ENCODE measurements at places on chromosomes 16 and 17.

GRCh38 chr16:70579648-70580630 is 56.3 kb downstream of the SF3B3 start:
- no peak for DNase-seq

DNA sequence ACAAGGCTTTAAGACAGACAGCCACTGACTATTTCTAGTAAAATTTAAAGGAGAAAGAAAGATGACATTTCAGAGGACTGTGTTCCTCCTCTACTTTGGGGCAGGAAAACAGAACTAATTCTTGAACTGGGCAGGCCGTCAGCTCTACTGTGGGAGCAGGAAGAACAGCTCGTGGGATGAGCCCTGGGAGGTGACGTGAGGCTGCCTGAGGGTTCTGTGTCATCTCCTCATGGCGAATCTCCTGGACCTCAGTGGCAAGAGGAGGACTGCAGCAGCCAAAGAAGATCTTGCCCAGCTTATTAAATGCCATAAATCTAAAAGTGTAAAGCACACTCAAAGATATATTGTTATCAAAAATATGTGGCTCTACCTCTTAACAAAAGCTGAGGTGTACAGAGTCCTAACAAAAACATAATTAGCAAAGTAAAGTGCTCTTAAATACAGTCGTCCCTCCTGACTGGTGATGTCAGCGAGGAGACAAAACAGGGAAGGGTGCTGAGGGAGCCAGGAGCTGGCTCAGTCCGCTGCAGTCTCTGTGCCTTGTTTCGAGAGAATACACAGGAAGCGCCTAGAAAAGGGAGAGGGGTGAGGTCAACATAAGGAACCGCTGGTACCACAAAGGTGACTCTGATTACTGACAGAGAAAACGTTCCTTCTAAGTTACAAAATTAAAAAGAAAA is 58.0 kb downstream of the CREBBP start:
- no peak for DNase-seq

GRCh38 chr17:28042721-28043291 is 329 bp downstream of the NLK start:
- DNase-seq: no peak

DNA sequence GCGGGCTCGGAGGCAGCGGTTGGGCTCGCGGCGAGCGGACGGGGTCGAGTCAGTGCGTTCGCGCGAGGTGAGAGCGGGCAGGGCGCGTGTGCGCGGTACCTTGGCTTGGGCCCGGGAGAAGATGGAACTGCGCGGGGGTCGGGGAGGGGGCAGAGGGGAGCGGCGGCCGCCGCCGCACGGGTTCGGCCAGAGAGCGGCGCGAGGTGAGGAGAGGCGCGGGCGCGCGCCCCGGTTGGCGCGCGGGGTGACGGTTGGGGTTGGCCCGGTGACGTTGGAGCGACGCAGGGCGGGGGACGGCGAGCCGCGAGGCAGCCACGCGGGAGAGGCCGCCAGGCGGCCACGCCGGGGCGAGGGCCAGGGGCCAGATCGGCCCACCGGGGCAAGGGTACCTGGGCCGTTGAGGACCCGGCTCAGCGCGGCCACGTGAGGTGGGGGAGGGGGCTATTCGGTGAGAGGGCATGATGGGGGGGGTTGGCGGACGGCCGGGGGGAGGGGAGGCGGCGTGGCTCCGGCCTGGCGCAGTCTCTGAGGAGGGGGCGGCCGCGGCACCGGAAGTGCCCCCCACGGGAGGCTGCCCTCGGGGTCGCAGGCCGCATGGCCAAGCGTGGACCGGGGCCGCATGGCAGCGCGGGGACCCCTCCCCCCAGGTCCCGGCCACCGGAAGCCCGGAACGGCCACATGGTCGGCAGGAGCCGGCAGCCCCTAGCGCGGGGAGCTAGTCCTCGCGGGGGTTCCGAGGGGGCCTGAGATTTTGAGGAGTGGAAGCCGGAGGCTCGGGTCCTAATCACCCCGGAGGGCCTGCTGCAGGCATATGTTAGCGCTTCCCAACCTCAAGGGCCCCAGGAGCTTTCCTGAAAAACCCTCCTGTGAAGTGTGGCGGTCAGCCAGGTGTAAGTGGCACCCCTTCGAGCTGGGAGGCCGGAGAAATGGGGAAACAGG is 527 bp downstream of the EIF5A start:
- peak; percentile 23 for DNase-seq

DNA sequence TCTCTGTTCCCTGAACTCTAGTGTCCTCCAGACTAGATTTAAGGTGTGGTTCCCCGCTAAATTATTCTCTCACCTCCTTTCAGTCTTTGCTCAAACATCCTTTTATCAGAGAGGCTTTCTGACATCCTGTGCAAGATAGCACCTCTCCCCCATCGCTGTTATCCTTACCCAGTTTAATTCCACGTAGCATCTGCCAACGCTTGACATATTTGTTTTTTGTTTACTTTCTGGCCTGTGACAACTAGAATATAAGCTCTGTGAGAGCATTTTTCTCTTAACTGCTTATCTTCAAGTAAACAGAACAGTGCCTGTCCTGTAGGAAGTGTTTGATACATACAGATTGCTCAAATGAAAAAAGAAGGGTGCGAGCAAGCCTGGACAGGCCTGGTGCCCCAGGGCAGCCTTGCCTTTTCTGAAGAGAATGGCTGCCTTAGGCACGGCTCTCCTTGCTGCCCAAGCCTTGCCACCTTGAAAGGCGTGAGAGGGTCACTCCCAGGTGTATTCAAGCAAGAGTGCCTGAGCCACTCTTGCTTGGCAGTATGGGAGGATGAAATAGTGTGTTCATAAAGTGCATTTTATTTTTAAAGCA is 9.7 kb downstream of the DYNLL2 start:
- no peak for DNase-seq

- DNase-seq: peak; percentile 98
Observed at GRCh38 chr17:75784473-75785015, at the start of gene UNK. Gene UNK, plus strand, starts transcription at chr17:75784806. Its CDS starts 75 bp downstream, at chr17:75784881.

GRCh38 chr17:33521784-33522183 is 228.7 kb upstream of the ASIC2 start:
- no peak for DNase-seq

DNA sequence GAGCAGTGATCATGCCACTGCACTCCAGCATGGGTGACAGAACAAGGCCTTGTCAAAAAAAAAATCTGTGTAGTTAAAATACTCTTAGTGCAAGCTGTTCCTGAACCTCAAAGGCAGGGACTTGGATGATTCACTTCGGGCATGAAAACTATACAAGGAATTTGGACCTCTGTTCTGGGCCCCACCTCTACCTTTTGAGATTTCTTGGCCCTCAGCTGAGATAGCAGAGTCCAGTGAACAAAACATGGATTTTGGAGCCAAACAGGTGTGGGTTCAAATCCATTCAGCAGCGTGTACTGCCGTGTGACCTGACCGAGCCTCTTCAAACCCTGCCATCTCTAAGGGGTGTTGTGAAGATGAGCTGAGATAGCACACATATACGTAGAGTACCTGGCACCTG is 6.8 kb downstream of the SLC13A2 start:
- no peak for DNase-seq

DNA sequence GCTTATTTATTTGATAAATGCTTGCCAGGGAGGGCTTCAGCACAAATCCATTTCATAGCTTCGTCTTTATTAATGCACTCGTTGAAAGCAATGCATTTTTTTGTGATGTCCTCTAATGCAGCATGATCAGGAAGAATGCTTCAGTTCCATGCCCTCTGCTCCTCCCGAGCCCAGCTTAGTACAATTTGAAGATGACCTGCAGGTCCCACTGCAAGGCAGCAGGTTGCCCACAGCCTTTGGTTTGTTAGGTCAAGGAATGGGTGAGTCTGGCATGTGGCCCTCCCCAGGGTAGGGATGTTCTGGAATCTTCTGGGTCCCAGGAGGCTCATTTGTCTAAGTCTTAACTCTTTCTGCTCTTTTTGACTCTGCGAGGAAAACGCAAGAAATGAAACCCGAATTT is 49.4 kb upstream of the MARCHF10 start:
- no peak for DNase-seq

DNA sequence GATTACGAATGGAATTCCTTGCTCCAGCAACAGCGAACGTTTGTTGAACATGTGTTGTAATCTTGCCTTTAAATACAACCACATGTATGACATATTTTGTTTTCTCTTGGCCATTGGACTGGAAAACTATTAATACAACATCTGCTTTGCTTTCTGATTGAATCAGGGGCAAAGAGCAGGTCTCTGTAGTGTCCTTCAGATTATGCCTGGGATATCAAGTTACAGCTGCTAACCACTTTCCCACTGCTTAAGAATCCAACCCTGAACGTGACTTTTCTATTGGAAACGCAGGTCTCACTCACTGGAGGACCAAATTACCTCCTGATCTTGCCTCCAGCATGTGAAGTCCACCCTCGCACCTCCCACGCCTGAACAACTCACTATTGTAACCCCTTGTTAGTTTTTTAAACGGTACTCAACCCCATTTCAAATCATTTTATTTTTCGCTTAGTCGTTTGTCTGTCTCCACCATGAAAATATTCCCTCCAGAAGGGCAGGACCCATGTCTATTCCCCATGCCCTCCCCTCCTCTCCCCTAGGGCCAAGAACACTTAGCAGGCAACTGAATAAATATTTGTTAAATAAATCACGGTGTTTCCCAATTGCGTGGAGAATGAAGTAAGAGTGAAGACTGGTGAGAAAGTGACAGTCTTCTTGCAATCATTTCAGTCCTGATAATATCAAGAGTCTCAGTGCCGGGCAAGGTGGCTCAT is 57.4 kb upstream of the MRTFB start:
- DNase-seq: peak; percentile 34

- no peak for DNase-seq
Observed at GRCh38 chr16:1323296-1324239, 9.9 kb upstream of the BAIAP3 start.

GRCh38 chr17:34207572-34207971 is 47.5 kb upstream of the CCL2 start:
- DNase-seq: no peak

- no peak for DNase-seq
Observed at GRCh38 chr16:21685034-21685455, 21.3 kb downstream of the OTOA start.

DNA sequence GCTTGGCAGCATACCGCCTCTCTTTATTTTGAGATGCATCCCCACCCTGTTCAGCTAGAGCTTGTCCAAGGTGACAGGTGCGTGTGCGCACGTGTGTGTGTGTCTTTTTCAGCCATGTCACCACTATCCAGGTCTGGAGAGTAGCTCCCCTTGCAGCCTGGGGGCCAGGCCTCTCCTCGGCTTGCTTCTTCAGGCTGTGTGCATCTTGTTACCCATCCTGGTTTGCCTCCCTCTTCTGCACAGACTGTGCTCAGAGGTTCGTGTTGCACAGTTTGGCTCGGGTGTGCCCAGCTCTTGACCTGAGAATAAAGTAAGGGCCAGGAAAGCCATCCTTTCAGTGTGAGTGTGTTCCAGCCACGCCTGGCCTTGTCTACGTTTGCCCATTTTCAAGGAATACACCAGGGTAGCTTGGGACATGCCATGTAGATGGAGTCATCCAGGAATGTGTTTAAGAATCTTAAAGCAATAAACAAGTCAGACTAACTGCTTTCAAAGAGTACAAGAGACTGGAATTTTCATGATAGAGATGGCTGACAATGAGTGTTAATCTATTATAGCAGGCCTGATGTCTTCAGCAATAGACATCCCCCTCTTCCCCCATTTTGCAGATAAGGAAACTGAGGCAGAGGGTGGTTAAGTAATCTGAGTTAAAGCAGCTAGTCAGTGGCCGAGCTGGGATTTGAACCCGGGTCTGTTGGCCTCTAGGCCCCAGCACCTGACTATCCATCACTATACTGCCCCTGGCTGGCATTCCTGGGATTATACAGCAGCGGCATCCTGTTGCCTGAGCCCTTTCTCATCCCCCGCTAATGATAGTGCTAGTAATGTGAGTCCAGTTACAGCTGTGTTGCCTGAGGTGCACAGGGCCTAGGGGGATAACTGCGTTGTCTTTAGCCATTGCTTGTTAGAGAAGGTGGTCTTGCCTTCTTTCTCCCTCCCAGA is 77.9 kb downstream of the KSR1 start:
- DNase-seq: peak; percentile 46

- DNase-seq: no peak
Observed at GRCh38 chr16:4465977-4466779, 8.2 kb downstream of the NMRAL1 start.

DNA sequence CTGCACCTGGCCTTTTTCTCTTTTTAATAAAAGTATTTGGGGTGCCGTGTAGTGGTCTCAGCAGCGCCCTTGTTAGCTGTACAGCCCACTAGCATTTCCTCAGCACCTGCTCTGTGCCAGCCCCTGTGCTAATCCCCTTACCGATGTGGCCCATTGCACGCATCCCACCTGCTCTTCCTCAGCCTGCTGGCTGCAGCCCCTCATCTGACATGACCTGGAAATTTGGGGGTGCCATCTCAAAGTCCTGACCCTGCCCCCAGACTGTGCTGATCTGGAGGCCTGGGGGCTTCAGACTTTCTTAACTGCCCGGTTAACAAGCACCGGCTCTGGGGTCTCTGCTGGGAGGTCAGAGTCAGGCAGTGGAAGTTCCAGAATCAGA is 10.4 kb downstream of the GPRC5C start:
- no peak for DNase-seq

DNA sequence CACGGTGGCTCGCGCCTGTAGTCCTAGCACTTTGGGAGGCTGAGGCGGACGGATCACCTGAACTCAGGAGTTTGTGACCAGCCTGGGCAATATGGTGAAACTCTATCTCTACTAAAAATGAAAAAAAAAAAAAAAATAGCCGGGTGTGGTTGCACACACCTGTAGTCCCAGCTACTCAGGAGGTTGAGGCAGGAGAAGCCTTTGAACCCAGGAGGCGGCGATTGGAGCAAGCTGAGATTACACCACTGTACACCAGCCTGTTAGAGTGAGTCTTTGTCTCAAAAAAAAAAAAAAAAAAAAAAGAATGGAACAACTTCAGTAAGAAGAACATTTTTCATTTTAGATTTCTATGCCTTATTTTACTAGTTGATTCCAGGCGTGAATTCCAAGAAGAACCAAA is 2.7 kb downstream of the NUP85 start:
- DNase-seq: no peak

DNA sequence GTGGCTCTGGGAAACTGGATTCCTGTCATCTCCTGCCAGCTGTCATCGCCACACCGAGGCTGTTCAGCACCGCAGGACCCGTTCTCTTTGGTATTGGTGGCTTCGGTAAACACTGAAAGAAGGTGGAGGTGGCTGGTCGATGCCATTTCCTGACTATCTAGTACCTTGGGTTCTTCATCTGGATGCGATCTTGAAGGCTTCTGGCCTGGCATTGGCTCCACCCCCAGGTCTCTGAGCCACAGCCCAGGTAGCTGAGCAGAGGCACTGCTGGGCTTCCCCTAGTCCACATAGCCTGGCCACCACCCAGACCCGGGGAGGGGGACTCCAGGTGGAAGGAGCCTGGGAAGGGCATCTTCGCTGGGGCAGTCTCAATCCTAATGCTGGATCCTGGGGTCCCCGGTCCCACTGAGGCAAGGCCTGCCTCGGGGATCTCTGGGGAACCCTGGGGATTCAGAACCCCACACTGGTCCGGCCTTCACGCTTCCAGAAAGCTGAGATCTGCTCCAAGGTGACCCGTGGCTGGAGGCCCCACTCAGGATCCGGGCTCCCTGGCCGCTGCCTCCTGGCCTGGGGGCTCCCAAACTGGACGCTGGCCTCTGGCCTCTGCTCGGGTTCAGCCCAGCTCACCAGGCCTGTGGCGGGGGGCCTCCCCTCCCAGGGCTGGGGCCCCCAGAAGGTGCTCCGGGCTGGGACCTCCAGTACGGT is 1.8 kb downstream of the C16orf54 start:
- no peak for DNase-seq

Measured in HT1080 (cell line).